ENCODE measurements at places on chromosomes 4 and X.

- DNase-seq: no peak
Observed at GRCh38 chrX:148513661-148514060, 13.2 kb downstream of the AFF2 start.

GRCh38 chrX:84441143-84441542 lies 61.1 kb downstream of the HDX start:
- DNase-seq: no peak

GRCh38 chr4:85514117-85514516 lies 39.2 kb downstream of the ARHGAP24 start:
- no peak for DNase-seq

GRCh38 chr4:122762520-122762919 lies 30.0 kb downstream of the BBS12 start:
- DNase-seq: no peak

GRCh38 chr4:7015383-7016035 lies 27.7 kb upstream of the TADA2B start:
- DNase-seq: no peak

DNA sequence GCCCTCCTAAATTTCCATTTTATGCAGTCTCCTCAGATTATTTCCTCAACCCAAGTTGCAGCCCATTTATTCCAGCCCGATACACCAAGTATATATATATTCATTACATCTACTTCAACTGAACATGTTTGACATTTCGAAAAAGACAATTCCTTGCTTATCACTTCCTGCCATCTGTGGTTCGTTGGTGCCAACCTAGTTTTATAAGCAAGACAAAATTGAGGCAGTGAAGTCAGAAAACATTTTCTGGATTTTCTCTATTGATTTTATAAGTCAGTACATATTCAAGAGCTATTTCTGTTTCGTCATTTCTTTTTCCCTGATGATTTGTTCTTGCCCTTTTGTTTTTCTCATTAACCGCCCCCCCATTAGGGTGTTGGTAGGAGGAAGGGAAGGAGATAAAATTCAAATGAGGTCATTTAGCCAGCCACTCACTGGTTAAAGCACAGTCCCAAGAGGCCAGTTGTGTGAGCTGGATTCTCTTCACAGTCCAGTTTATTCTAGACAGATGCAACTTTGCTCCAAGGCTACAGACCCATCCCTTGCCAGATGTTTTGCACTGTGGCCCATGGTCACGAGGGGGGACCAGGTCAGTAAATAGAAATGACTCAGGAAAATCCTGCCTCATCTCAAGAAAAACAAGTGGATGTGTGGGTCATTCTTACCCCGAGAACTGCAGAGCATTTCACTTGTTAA lies 20.3 kb upstream of the VEGFD start:
- DNase-seq: no peak

DNA sequence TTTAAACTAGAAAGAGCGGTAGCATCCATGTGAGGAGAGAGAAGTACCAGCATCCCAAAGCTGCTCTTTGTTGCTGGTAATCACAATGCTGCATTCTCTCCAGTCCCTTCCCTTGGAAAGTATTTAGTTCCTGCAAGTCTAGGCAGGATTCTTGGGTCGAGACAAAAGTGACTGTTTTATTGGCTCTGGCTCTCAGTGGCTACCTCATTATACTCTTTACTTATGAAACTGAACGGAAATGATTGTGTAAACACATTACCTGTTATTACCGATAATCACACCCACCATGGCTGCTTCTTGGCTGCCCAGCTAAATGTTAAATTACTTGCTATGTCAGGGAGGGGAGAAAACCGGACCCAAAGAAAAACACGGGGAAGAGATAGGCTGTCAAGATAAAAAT lies 26.2 kb downstream of the ATXN3L start:
- no peak for DNase-seq

DNA sequence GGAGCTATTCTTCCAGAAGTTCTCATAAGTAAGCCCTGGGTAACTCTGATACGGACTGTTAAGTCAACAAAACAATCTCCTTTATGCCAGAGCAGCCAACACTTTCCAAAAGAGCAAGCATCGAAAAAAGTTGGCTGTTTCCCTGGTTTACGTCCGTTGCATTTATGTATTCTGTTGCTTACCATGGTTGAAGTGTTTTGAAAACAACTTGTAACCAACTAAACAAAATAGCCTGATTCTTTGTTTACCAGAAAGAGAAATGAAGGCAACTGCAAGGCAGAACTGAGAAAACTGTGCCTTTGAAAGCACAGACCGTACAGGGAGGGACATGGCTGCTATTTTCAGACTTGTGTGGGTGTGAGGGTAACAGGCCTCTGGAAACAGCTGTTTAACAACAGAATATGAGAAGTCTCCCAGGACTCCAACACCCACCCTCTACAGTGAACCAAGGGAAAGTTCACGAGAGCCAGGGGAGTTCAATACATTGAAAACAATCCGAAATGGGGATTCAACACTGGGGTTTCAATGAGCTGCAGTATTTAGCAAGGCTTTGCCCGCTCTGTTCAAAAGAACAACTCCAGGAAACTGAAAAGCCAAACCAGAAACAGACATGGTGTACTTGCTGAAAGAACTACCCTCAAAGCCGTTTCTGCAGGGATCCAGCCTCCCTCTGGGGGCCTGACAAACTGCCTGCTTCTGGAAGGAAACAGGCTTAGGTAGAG lies 95.8 kb upstream of the EGFL6 start:
- no peak for DNase-seq

GRCh38 chrX:69107747-69108401 lies 57.4 kb downstream of the PJA1 start:
- DNase-seq: no peak

- DNase-seq: peak; percentile 36
Observed at GRCh38 chr4:4480685-4481398, 61.0 kb downstream of the STX18 start.

GRCh38 chr4:118790544-118790943 lies 45.4 kb downstream of the SEC24D start:
- no peak for DNase-seq

DNA sequence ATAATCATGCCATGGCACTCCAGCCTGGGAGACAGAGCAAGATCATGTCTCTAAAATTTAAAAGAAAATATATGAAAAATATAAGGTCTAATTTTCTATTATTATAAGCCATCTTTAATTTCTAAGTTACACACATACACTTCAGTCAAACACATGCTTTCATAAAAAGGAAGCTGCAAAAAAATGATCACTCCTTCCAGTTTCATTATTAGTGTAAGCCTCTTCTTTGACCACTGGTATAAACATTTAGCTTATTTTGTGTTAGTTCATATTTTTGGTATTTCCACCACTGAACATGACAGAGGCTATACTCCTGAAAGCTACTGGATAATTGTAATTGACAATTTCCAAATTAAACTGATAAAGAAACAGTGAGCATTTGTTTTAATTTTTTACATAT lies 163.3 kb upstream of the USP38 start:
- DNase-seq: no peak

GRCh38 chrX:23792861-23793553 lies 10.0 kb downstream of the SAT1 start:
- no peak for DNase-seq

DNA sequence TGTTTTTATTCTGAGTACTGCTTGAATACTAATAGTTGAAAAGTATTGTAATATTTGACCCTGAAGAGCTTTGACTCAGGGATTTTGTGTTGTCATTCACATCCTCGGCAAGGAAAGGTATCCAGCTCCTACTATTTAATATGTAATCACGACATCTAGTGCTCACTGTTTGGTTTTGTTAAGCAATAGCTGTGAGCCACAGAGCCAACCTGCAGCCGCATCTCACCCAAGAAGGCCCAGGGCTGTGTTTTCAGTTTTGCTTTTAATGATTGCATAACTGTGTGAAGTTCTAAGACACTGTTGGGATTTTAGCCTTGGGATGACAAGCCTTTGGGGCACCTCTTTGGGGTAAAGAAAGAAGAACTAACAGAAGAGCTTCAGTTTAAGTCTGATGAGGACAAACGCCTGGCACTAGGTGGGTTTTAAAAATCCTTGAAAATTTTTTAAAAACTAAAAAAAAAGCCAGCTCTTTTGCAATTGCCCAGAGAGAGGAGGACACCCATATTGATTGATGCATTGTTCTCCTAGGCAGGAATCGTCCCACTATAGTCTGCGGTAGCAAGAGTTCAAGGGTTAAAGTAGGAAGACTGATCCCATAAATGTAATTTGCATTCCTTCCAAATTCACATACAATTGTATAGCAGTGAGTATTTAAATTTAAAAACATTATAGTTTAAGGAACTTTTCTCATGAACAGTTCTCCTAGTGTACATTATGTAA lies 157.8 kb downstream of the RELL1 start:
- no peak for DNase-seq

DNA sequence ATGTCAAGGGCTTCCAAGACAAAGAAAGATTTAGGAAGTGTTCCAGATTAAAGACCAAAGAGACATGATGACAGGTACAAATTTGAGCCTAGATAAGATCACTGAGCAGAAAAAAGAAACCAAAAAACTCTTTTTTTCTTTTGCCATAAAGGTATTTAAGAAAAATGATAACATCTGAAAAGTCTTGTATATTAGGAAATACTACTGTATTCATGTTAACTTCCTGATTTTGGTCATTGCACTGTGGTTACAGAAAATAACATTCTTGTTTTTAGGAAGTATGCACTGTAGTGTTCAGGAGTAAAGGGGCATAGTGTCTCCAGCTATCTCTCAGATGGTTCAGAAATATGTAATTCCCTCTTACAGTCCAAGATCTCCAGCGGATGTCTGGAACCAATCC lies 37.1 kb downstream of the RWDD4 start:
- DNase-seq: no peak

GRCh38 chr4:108426493-108426892 lies 193.9 kb upstream of the RPL34 start:
- no peak for DNase-seq

GRCh38 chr4:96993560-96993959 lies 1149.7 kb downstream of the STPG2 start:
- no peak for DNase-seq

DNA sequence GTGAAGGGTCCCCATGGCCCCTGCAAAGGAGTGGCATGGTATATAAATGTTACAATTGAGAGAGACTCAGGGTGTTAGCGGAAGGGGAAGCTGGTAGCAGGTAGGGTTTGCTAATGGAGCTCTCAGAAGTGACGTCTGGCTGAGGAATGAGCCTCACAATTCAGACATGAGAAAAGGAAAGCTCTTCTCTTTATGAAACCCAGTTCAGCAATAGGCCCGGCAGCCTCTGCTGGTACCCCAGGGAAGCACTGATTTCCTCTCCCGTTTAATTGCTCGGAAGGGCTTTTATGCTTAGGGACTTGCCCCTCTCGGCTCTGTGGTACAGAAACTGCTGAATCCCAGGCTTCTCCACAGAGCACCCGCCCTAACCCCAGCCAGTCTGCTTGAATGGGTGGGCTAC lies 19.4 kb upstream of the AFAP1 start:
- DNase-seq: no peak

GRCh38 chrX:115490814-115491213 lies 70.2 kb upstream of the PLS3 start:
- no peak for DNase-seq

GRCh38 chr4:142579443-142579842 lies 266.7 kb downstream of the INPP4B start:
- DNase-seq: no peak

DNA sequence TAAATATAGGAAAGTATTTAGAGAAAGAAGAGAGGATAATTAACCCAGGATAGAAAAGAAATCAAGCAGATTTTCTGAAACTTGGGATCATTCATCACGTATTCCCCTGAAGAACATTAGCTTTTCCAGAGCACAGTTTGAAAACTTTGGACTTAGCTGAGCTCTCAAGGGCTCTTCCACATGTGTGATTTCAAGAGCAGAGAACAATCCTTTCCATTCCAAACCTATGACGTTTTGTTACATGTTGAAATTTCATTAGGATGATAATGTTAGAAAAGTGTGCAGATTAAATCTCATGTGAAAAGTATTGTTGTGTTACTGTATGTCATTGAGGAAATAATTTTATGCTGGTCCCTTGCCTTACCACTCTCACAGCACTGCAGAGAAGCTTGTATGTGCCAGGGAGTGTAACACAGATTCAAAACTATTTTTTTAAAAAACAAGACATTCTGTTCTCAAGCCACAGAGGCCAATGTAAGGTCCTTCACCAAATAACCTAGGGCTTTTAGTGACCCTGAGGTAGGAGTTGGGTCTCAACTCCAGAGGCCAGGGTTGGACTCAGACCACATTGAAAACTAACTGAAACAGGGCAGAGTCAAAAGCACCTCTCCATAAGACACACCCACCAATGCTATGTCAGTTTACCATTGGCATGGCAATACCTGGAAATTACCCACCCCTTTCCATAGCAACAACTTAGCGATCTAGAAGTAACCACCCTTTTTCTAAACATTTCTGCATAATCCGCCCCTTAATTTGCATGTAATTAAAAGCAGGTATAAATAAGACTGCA lies 141.3 kb downstream of the ANXA5 start:
- no peak for DNase-seq

DNA sequence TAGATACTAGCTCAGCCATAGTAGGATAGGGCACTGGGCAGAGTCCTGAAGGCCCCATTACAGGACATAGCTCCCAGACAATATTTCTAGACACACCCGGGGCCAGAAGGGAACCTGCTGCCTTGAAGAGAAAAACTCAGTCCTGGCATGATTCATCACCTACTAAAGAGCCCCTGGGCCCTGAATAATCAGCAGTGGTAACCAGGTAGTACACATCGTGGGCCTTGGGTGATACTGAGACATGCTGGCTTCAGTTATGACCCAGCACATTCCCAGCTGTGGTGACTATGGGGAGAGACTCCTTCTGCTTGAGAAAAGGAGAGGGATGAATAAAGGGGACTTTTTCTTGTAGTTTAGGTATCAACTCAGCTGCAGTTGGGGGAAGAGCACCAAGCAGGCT lies 104.3 kb upstream of the STK26 start:
- no peak for DNase-seq

DNA sequence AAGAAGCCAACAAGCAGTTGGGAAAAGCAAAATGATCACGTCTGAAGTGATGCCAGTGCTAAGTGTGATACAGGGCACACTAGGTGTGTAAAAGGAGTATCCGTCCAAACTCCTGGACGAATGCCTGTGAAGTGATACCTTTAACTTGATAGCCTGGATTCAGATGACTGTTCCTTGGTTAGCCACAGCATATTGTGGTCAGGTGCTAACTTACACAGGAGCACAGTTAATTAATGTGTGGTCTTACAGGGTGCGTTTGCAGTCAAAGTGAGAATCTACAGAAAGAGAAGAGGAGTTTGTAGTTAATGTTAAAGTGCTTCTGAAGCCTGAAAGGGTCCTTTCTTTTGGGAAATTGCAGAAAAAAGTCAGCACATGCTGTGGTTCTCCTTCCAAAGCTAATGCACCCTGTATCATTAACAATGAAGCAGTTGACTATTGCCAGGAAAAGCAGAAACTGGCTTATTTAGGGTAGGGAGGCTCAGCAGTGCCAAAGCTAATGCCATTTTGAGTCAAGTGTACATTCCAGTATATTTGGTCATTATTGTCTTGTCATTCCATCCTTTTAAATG lies 61.1 kb downstream of the DCLK2 start:
- no peak for DNase-seq

DNA sequence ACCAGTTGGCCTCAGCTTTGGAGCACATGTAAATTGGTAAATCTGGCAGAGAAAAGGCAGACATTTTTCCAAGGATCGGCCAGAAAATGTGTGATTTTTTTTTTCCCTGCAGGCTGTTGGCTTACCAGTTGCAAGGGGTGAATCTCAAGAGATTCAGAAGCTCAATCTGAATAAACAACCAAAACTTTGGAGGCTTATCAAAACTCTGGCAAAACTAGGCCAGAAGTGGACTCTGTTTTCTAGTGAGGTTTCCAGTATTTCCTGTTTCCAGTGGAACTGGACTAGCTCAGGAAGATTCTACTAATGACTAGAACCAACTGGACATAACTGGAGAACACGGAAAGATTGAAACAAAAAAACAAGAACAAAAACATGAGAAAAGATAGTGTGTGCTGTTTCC lies 191.3 kb downstream of the SMIM20 start:
- no peak for DNase-seq
